ENCODE measurements at places on chromosomes 6 and 20.

DNA sequence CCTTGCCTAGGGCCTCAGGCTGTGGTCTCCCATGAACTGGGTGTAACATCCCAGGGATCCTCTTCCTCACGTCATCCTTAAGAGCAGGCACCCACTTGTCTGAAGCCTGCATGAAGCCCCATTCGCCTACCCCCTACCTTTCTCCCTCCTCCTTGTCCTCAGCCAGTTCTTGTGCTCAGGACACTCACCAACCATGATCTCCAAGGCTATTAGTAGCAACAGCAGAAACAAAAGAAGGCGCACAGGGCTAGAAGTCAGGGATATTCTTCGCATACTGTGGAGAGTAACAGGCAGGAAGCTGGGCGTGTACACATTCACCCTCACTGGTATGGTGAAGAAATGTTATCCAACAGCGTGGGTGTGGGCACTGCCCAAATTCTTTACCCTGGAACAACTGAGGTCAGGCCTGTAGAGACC is 7.3 kb downstream of the RAET1E start:
- DNase-seq: no peak

- DNase-seq: no peak
Measured at GRCh38 chr20:52552181-52552872, 360.7 kb upstream of the ZFP64 start.

- DNase-seq: no peak
Measured at GRCh38 chr6:159689001-159689400, 4.0 kb downstream of the SOD2 start.

- DNase-seq: no peak
Measured at GRCh38 chr20:18750735-18751134, 62.8 kb upstream of the SCP2D1 start.

DNA sequence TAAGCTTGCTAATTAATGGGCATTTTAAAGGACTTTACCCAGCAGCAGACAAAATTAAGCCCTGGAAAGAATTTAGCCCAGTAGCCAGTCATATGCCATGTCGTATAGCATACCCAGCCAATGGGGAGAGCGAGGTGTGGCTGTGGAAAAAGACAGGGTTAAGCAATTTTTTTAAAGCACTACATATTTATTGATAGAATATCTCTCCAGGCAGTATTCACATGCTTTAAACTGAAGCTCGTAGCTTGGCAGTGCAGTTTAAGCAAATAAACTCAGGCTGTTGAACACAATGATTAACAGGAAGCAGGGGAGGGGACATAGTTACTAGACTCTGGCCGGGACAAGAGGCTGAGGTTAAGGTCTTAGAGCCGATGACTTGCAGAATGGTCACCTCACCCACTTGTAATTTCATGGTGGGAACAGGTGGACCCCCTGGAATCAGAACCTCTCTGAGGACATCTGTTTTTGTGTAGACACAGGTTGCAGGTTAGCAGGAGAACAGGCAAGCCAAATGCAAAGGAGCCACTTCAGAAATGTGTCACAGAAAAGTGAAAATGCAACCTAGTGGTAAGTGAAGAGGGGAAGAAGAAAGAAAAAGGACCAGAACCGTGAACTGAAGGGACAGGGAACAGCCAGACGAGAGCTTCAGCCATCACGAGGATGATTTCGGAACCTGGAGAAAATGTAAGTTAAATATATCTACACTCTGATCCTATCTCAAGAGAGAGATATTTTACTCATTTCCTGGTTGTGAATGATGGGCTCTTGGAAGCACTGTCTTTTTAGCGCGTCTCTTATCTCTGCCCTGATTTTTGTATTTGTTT is 7.2 kb downstream of the GCNT2 start:
- DNase-seq: peak; percentile 3

DNA sequence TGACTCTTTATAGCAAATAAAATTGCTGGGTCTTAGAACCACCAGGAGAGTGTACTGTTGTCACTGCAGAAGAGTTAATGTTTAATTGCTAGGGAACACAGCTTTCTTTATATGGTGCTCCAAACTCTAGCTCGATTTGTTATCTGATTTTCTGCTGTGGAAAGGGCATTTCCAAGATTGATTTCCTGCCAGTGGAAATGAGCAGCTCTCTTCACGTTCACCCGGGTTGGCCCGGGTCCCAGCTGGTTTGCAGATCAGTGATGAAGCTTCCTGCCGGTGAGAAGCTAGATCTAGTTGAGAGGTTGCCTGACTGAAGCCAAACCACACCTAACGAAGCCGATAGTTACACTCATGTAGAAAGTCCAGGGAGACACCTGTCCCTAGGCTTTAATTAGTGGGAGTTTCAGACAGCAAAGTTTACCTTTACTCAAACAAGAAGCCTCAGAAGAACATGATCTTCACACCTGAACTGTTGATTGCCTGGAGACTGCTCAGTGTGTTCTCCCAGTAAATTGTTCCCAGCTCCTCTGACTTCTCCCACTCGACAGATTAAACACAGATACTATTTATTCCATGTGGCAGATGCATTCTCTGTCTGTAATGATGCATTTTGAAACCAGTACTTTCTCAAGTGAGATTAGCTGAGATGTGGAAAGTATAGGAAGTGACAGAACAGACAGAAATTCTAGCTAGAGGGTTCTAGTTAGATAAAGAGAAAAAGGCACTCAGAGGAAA is 27.8 kb downstream of the PAQR8 start:
- DNase-seq: peak; percentile 41

- no peak for DNase-seq
Measured at GRCh38 chr20:2672446-2672845, 8.4 kb upstream of the IDH3B start.

GRCh38 chr6:53124131-53124800 is 24.4 kb downstream of the GCM1 start:
- DNase-seq: no peak

GRCh38 chr20:25553819-25554296 is 31.5 kb downstream of the NINL start:
- no peak for DNase-seq

DNA sequence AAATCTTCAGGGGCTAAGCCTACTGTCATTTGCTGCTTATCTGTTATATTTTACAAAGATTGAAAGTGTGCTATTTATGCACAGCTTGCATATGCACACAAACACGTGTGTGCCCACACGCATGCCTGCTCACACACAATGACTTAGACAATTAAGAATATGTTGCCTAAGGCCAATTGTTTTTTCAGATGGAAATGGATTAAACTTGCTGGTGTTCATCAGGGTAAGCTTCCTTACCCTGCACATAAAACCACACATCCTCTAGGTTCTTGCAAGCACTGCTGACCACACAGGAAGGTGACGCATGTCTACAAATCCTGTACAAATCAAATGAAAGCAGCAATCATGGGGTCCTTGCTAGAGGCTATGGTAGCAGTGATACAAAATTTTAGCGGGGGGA is 58.4 kb downstream of the GJA10 start:
- no peak for DNase-seq

DNA sequence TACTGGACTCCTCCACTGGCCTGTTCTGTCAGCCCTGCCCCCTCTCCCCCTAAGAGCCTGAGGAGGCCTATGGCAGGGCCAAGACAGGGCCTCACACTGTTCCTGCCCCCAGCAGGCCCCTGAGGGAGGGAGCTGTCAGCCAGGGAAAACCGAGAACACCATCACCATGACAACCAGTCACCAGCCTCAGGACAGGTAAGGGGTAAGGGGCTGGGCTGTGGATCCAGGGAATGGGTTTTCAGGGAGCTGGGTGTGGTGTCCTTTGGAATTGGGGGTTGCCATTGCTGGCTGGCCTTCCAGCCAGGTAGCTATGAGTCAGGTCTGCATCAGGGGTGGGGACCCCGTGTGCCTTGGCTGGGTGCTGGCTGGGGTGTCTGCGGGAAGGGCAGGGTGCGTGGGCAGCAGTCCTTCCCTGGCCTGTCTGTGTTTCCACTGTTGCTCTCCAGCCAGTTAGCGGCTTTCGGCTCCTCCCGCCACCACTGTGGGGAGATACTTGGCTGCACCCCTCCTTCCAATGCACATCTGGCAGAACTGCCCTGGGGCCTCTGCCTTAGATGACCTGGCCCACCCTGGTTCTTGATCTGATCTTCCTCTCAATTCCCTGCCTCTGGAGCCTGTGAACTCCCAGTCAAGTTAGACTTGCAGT is 3.9 kb downstream of the SLC29A1 start:
- no peak for DNase-seq

DNA sequence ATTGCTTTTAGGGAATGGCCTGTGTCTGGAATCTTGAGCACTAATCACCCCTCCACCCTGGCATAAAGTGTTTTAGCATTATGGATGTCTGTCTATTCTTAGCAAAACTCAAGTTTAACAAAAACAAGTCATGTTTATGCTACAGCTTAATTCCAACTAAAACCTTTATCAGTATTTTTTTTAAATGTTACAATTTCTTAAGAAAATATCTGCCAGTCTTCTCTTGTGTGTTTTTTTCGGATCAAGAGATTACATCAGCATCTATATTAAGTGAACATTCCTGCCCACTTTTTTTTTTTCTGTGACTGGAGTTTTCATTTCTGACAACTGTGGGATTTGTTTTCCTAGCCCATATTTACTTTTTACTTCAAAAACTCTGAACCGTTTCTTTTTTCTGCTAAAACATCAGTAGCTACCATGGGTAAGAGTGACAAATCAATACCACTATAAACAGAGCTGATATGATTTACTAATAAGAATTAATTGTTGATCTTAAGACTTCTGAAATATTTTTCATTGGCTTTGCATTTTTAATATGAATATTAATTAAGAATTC is 94.3 kb downstream of the EDN1 start:
- DNase-seq: no peak

- no peak for DNase-seq
Measured at GRCh38 chr6:158571826-158572652, 12.1 kb downstream of the TMEM181 start.

GRCh38 chr6:36639171-36639808 is 39.2 kb upstream of the CDKN1A start:
- DNase-seq: no peak

GRCh38 chr6:72616406-72617015 is 5.4 kb upstream of the KCNQ5 start:
- DNase-seq: no peak

DNA sequence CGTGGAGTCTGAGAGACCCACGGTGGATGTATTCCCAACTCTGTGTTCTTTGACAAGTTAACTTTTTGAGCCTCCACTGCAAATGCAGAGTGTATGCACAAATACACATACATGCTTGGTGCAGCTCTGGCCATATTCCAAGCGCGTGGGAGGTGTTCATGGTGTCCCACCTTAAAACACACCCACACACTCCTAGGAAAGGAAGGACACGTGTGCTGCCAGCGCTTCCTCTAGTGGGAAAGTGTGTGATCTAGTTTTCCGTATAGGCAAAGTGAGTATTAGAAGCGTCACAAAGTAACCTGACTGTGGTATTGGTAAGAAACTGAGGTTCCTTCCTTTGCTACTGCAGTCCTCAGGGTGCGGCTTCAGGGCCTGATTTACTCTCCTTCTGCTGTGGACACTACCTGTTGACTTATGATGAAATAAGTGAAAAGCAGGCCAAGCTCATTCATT is 36.0 kb upstream of the MPC1 start:
- no peak for DNase-seq

DNA sequence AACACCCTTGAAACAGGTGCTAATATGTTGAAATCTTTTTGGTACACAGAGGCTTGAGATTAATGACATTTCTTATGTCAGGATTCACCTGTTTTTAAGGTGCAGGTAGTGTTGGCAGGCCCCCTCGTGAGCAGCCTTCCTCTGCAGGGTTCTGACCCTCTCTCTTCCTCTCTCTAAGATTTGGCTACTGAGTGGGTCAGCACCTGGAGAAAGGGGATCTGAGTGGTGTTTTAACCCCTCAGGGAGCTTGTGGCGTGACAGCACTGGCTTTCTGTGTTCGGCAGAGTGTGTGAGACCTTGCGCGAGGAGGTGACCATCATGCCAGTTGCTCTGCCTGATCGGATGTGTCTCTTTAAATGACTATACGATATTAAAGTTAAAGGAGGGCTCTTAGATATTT is 37.1 kb downstream of the HIVEP1 start:
- no peak for DNase-seq

- DNase-seq: no peak
Measured at GRCh38 chr6:27293436-27294098, 18.5 kb downstream of the POM121L2 start.

DNA sequence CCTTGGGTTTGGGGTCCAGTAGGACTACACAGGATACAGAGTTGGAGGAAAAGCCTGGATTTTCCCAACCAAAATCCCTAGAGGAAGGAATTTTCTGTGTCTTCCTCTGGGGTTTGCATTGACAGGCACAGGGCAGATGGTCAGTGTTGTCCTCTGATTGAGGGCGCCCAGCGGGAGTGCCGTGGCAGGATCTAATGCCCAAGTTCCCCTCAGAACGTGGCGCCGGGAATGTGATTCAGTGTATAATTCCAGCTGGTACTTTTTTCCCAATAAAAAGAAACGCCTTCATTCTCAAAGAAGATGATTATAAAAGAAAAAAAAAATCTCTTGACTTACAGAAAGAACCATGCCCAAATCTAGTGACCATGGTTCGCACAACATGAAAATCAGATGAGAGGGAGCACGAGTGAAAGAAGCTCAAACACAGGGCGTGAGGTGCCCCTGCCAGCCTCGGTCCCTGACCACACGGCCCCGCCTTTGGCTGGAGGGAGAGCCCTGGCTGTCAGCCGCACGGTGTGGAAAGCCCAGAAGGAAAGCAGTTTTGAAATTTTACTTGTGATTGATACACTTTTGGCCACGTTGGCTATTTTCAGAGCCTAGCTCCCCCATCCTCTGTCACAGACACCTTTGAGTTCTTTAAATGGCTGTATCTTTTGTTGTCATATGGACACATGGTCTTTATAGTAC is 31.6 kb downstream of the VEGFA start:
- DNase-seq: no peak

- DNase-seq: no peak
Measured at GRCh38 chr20:32547753-32548034, 37.4 kb downstream of the NOL4L start.

DNA sequence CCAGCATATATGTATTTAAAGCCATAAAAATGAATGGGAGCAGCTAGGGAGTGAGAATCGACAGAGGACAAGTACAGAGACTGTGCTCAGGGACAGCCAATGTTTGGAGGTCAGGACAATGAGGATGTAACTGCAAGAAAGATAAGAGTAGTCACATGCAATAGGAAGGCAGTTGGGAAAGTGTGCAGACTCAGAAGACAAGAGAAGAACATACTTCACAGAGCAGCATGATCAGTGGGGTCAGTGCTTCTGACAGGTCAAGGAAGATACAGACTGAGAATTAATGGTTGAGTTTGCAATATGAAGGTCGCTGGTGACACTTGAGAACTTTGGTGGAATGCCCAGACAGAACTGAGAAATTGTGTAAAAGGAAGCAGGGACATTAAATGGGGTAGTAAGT is 25.1 kb downstream of the PLAGL1 start:
- no peak for DNase-seq

DNA sequence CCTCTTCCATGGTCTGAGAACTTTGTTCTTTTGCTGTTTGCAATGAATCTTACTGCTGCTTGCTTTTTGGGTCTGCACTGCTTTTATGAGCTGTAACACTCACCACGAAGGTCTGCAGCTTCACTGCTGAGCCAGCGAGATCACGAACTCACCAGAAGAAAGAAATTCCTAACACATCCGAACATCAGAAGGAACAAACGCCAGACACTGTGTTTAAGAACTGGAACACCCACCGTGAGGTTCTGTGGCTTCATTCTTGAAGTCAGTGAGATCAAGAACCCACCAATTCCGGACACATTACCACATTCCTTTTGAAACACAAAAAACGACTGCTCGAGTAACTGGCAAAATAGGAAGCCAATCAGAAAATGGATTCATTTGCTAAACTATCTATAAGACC is 471.8 kb downstream of the TFAP2A start:
- no peak for DNase-seq
